ENCODE measurements at places on chromosomes 4 and X.

DNA sequence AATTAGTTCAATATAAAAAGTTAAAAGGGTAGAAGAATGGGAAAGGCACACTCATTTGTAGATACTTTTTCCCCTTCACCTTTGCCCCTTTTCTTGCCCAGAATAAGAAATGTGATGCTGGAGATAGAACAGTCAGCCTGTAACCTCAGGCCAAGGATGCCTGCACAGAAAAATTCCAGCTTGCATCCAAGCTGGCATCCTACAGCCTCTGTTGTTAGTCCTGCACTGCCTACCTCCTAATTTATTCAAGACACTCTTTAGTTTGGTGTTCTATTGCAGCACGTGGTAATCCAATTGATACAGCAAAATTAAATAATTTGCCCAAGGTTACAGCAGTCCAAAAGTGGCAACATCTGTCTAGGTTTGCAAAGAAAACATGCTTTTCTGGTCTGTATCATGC lies 9.7 kb upstream of the USO1 start:
- no peak for DNase-seq

DNA sequence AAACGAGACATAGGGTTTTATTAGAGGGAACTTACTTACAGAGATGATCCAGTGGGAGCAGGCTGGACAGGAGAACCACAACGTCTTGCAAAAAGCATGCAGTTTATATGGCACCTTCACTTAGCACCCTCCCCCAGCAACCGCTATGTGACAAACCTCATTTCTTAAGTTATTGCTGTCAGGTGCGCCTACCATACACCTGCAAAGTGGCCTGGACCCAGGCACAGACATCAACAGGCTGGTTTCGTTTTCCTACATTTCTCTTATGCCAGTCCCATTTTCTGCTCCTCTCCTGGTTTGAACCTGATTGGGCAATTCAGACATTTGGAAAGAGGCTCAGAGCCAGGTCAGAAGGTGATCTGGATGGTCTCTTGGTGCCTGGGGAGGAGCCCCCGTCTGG lies 18.3 kb downstream of the RTL5 start:
- DNase-seq, result no peak

DNA sequence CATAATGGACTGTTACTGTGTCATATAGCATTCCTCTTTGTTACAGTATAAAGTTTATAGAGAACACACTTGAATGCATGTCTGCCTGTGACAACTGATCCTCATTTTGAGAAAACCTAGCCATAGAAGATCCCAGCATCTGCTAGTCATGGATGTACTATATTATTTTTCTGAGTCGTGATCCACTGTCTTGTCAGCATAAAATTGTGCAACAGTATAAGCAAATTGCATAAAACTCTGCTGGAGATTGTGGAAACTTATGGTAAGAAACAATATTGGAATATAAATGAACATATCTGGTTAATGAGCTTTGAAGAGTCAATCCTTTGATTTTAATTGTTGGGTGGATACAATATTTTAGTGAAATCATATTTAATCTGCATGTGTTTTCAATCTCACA lies 3.6 kb downstream of the NEIL3 start:
- DNase-seq, result no peak

GRCh38 chrX:34332334-34332733 lies 200.2 kb upstream of the FAM47A start:
- DNase-seq, result no peak

- no peak for DNase-seq
Measured at GRCh38 chr4:112099701-112100297, 45.5 kb upstream of the FAM241A start.

GRCh38 chr4:76449362-76449767 lies 14.3 kb downstream of the SHROOM3 start:
- no peak for DNase-seq

GRCh38 chr4:98570151-98570797 lies 88.1 kb downstream of the TSPAN5 start:
- DNase-seq, result no peak

DNA sequence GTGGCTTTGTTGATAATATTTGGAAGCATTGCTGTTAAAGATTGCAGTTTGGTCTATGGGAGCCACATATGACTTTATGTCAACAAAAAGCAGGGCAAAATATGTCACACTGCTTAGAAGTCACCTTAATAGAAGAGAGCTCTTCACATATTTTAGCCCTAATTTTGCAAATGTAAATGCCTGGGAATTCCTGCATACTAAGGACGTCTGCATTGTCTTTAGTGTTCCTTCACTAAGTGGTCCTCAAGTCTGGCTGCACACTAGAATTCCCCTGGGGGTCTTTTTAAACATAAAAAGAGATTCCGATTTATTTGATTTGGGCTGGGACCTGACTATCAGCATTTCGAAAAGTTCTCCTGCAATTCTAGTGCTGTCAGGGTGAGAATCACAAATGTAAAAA lies 495.1 kb upstream of the FAM241A start:
- DNase-seq, result no peak

- no peak for DNase-seq
Measured at GRCh38 chrX:41761169-41761568, 37.2 kb downstream of the GPR82 start.

- no peak for DNase-seq
Measured at GRCh38 chr4:156515295-156515694, 456.3 kb downstream of the PDGFC start.

- no peak for DNase-seq
Measured at GRCh38 chrX:15911734-15912550, 57.3 kb upstream of the AP1S2 start.

DNA sequence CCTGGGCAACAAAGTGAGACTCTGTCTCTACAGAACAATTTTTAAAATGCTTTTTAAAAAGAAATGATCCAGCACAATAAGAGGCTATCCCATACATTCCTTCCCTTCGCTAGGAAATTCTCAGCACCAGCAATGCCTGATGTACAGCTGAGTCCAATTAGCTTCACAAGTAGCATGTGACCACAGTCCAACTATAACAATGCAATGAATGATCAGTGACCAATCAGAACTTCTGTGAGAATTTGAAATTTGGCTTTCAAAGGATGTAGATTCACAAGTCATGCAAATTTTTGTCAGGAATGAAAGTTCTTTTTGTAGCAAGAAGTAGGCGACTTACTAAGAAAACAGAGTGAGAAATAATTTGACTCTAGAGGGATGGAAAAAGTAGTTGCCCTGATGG lies 278.5 kb upstream of the UGT8 start:
- DNase-seq, result no peak

DNA sequence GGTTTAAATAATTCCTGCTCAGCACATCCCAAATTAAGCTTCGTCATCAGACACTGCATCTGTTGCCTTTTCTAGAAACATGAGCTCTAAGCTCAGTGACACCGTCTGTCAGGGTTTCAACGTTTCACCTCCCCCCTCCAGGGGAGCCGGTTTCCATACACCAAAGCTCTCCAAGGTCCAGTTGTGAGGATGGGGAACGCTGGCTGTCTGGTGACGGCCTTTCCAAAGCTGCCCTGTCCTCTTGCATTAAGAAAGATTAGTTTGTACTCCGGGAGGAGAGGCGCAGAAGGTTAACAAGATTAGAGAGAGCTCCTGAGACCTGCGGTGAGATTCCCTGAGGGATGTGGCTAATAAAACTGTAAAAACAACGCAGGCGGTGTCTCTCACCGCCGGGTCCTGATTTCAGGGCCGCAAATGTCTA lies 43.2 kb downstream of the ASMT start:
- DNase-seq, result no peak

GRCh38 chr4:79065262-79065661 lies 126.0 kb upstream of the PAQR3 start:
- no peak for DNase-seq

GRCh38 chr4:183098019-183098722 lies 886 bp upstream of the WWC2 start:
- no peak for DNase-seq

DNA sequence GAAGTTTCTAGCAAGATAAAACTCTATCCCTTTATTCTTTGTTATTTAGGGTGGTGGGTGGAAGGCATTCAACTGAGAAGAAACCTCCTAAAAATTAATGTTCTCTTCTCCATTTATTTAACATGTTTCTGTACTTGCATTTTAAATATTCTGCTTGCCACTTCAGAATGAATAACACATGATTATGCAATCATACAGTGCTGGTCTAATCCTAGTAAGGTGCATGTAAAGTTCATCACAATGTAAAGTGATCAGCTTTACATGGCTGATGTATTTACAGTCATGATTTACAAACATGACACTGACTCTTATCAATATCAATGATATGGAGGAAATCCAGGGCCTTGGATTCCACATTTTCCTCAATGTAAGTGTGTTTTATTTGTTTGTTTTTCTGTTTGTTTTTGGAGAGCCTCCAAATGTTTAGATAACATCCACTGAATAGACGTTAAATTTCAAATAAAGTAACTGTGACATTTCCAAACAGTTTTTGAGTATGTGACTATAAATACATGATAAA lies 342.1 kb upstream of the CTSO start:
- no peak for DNase-seq

DNA sequence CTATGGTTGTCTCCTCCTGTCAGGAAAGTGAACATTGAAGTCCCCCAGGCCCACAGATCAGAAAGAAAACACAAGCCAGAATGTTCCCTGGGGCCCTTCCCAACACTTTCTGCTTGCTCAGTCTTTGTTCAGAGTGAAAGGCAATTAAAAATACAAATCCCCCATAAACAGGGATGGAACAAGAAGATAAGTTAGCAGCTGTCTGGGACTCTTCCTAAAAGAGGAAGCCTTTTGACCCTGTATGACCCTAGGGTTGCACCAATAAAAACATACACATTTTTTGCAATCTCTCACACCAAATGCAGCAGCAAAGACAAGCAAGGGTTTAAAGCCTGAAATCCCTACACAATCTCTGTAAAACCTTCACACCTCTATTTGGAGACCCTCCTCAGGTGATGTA lies 22.6 kb downstream of the IRF2 start:
- no peak for DNase-seq

DNA sequence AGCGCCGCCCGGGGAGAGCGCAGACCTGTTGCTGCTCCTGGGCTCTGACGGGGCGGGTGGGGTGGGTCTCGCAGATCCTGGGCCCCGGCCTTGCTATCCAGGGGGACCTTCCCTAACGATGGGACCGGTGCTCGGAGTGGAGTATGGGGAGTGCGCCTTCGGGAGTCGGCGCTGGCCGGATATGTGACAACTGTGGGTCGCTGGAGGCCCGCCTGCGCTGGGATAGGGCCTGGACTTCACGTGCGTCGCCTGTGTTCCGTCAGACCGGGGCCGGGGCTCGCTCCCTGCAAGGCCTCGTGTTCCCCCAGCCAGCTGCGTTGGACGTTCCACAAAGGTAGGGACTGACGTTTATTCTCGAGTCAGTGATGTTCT lies 1.3 kb downstream of the TBL1X start:
- DNase-seq, result no peak

DNA sequence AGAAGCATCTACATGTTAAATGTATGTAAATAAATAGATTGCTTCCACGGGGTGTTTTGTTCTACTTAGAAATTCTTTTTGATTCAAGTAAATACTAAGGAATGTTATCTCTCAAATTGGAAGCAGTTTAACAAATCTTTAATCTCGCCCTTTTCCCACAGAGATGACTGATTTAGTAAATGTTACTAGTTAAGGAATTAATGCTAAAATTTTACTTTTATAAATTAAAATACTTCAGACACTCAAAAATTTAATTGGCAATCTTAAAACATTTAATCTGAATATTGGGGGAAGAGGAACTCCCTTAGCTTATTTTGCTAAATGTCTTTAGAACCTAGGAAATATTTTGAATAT lies 12.1 kb downstream of the LARP7 start:
- DNase-seq, result no peak

GRCh38 chr4:81960961-81961360 lies 412.8 kb downstream of the HNRNPD start:
- DNase-seq, result no peak

DNA sequence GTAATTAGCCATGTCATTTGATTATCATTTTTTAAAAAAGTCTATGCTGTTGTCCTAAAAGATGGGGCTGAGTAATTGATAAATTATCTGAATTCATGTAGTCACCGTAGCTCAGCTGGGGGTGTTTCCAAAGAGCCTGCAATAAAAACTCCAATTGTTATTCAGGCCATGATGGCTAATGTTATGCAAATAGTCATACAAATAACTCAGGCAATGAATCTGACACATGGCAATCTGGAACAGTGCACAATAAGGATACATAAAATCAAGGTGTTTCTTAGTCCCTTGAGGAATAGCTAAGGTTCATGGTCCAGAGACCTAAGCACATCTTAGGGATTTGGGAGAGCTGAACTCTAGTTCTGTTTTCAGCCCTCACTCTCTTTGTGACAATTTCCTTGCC lies 15.2 kb downstream of the MMRN1 start:
- no peak for DNase-seq

- DNase-seq, result no peak
Measured at GRCh38 chr4:804804-805203, 21.1 kb downstream of the CPLX1 start.

DNA sequence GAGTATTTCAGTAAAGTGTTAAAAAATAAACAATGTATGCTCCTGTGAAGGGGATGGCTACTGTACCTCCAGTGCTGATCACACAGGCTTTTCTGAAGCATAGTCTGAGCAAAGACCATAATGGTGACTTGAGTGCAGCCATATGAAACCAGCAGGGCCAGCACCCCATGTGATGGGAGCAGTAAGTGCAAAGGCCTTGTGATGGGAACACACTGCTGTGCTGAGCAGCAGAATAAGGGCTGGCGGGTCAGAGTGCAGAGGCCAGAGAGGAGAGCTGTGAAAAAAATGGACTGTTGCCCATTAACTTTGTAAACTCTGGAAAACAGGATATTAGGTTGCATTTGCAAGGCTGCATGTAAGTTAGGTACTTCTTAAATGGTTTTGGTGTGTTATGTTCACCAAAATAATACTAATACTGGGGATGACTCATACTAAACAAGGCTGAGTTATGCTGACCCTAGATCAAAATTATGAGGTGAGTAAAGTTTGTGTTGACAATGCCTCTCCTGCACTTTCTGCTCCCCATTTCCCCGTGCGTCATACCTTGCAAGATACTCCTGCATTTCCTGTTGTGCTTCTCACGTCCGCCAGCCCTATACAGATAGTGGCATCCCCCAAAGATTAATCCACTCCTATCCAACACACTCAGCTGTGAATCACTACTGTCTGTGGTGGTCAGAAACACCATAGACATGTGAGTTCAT lies 67.0 kb upstream of the FAM9A start:
- no peak for DNase-seq

- DNase-seq, result no peak
Measured at GRCh38 chr4:48944252-48944651, 37.7 kb upstream of the OCIAD2 start.

GRCh38 chr4:38161208-38162113 lies 201.3 kb downstream of the PTTG2 start:
- no peak for DNase-seq

DNA sequence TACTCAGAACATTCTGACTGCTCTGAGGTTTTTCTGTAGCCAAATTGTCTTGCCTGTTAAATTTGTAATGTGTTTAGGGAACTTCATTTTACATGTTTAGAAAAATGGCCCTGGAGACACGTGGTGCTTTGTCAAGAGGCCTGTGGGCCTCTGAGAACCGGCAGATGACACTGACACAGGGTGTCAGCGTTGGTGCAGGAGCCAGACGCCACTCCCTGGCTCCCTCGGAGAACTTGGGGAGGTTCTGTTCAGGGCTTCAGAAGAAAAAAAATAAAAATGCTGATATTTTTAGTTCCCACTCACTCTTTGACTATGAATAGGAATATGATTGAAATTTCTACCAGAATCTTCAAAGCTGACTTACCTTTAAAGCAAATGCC lies 190.9 kb upstream of the GATB start:
- no peak for DNase-seq

GRCh38 chrX:8887004-8887403 lies 85.8 kb upstream of the FAM9A start:
- DNase-seq, result no peak

GRCh38 chr4:27828843-27829242 lies 968.2 kb downstream of the STIM2 start:
- DNase-seq, result no peak

GRCh38 chr4:82559735-82560120 lies 2.1 kb downstream of the TMEM150C start:
- DNase-seq, result no peak

Measured in SHP77 treated with DMSO at 0.1 percent for 48 hours (cell line).